Karpas-422 (cell line): ENCODE measurements at places on chromosomes 6 and 20. TPM values are rescaled to one million over a fixed set of nuclear protein-coding genes. Genes with fewer than 3 reads are reported as not detected.

- DNase-seq = no peak
These were observed 146.0 kb upstream of the AFDN start for GRCh38 chr6:167680605-167681149.

DNA sequence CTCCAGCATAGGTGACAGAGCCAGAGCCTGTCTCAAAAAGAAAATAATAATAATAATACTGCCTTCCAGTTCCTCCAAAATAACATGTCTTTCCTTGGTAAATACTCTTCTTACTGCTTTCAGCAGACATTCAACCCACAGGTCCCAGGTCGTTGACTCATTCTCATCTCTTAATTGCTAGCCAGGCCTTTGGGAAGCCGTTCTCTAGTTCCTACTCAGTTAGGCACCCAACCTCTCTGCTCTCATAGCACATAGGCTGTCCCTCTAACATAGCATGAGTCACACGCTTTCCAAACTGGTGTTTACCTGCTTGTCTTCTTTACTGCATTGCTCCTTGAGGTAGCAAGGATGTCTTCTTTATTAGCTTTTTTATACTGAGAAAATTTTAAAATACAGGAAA, 98.8 kb downstream of the LAMA2 start:
- no peak for DNase-seq

DNA sequence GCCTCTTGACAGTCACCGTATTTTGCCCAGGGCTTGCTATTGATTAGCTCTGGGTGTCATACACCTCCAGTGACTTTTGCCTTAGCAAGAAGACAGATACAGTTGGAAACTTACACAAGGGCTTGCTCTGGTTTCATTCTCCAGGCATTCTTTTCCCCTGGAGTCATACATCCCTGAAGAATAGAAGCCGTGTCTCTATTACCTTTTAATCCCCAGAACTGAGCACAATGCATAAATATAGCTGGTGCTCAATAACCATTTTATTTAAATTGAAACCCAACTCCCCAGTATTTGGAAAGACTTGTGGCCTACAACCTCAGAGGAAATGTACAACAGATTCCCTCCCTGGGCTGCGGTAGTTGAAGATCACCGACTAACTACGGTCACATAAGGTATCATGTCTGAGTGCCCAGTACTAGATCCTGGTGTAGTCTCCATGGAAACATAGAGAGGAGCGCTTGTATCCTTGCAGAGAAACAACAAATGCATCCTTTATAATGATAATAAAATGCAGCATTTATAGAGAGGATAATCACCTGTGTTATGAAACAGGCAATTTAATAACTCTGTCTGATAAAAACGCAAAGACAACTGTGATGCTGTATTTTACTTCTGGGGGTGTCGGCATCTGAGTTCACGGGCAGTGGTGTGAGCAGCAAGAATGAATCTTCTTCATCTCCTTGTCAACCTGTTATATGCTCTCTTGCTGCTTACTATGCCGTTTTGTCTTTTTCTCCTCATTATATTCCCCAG, 401.2 kb upstream of the AGPAT4 start:
- no peak for DNase-seq

GRCh38 chr6:121382467-121383121, 48.3 kb upstream of the TBC1D32 start:
- no peak for DNase-seq

- DNase-seq = peak; percentile 72
These were observed 135.5 kb upstream of the LRFN2 start for GRCh38 chr6:40722553-40723258.

- DNase-seq = no peak
These were observed 48.1 kb downstream of the ERMARD start for GRCh38 chr6:169799474-169799926.

OR2H1 gene
- not detected in 2 replicates for total RNA-seq

- DNase-seq = no peak
These were observed 112.0 kb upstream of the CARMIL1 start for GRCh38 chr6:25166955-25167748.

MOXD1 gene
- not detected in 2 replicates for total RNA-seq

DNA sequence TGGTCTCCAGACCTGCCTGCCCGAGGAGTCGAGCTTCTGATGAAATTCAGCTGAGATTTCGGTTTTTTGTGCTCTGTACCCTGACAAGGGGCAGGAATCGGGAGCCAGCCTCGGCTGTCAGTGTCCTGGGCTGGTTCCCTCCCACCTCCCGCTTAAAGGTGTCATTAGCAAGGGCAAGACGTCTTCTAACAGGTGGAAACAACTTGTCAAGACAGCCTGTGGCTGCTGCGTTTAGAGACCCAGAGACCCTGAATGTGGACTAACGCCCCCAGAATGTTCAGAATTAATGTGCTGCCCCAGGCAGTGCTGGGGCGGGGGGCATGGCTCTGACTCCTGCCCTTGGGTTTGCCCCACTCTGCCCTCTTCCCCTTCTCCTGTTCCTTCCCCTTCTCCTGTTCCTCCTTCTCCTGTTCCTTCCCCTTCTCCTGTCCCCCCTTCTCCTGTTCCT, 69.7 kb downstream of the PHACTR3 start:
- DNase-seq = no peak

DNA sequence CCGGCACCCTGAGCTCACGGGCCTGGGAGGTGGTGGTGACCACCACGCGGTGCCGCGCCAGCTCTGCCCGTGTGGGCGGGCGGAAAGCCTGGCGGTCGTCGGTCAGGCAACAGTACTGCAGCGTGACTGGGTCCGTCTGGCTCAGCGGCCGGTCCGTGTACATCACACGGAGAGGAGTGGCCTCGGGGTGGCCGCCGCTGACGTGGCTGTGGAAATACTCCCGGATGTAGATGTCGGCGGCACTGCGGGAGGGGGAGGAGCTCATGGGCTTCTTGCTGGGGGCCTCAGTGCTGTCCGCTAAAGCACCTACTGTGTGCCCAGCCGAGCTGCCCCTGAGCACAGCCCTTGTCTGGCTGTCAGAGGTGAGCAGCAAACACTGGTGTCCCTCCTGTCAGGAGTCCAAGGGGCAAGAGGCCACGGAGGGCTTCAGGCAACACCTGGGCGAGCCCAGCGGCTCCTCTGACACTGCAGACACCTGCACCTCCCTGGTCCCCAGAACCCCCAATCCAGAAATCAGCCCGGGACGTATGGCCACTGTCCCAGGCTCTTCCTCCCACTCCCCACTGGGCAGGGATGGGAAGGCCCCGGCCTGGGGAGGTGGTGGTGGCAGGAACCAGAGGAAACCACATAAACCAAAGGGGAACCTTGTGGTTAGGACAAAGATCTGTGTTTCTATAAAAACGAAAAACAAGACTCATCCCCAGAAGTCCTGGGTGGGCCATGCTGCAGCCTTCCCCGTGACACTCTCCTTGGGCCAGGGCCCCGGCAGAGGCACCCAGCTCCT, 6.5 kb downstream of the HELZ2 start:
- no peak for DNase-seq

- DNase-seq = no peak
These were observed 13.5 kb upstream of the TRAM2 start for GRCh38 chr6:52590152-52590891.
